A549 treated with dexamethasone at 1 μM for 4 hours (cell line): ENCODE measurements at places on chromosomes 2 and 18. TPM values are rescaled to one million over a fixed set of nuclear protein-coding genes. Genes with fewer than 3 reads are reported as not detected.

Gene CYRIA
- 0.31 to 0.58 TPM (median 0.46 TPM) in 5 replicates for total RNA-seq

Gene CLHC1
- 1.0 to 2.4 TPM (median 2.2 TPM) in 5 replicates for total RNA-seq

Gene HOXD3
- 0.14 to 0.21 TPM (median 0.18 TPM) in 3 of 5 replicates, not detected in the others for total RNA-seq

Gene PLCL1
- 0.02 TPM in 1 of 5 replicates, not detected in the others for total RNA-seq

Gene CYP26B1
- total RNA-seq = 9.1 to 17.2 TPM (median 14.4 TPM) in 5 replicates

Gene PIEZO2
- 0.44 to 1.2 TPM (median 0.70 TPM) in 5 replicates for total RNA-seq

Gene NTSR2
- total RNA-seq = not detected in 5 replicates

Gene SEMA4C
- 15.0 to 20.6 TPM (median 18.2 TPM) in 5 replicates for total RNA-seq

Gene PROKR1
- 0.01 to 0.05 TPM (median 0.04 TPM) in 3 of 5 replicates, not detected in the others for total RNA-seq

Gene CNTNAP5
- not detected in 5 replicates for total RNA-seq

Gene C2orf80
- total RNA-seq = not detected in 5 replicates

Gene DSC2
- total RNA-seq = 0.64 to 1.1 TPM (median 1.0 TPM) in 5 replicates

Gene SULT1C2
- 0.33 to 0.65 TPM (median 0.41 TPM) in 5 replicates for total RNA-seq

Gene KCNIP3
- total RNA-seq = 1.5 to 2.3 TPM (median 1.8 TPM) in 5 replicates

Gene STARD6
- total RNA-seq = 0.21 TPM in 1 of 5 replicates, not detected in the others

Gene NT5DC4
- total RNA-seq = 0.05 TPM in 1 of 5 replicates, not detected in the others
